Activated B cell treated with CpG ODN at 0.5 μM for 24 hours (primary cell): ENCODE measurements at places on chromosomes 2 and 18.

DNA sequence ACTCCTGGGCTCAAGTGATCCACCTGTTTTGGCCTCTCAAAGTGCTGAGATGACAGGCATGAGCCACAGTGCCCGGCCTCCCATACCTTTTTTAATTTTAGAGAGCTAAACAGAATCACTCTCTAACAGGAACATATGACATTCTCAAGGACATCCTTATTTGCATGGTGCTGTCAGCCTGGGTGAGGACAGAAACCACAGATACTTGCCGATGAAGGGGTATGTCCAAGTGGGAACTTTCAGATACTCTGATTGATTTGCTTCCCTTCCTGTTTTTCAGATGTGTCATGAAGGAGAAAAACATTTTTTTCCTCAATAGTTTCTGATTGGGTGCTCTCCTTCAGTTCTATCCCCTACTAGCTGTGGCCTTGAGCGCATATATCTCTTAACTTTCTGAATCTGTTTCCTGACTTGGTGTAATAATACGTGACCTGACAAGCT is 49.6 kb downstream of the MYO3B start:
- DNase-seq = no peak

- no peak for DNase-seq
These were observed 87.3 kb downstream of the MAPK4 start for GRCh38 chr18:50647237-50647636.

- DNase-seq = no peak
These were observed 1125.0 kb upstream of the CELF4 start for GRCh38 chr18:38690626-38691025.

GRCh38 chr2:167987558-167987957 is 259.8 kb downstream of the STK39 start:
- no peak for DNase-seq

DNA sequence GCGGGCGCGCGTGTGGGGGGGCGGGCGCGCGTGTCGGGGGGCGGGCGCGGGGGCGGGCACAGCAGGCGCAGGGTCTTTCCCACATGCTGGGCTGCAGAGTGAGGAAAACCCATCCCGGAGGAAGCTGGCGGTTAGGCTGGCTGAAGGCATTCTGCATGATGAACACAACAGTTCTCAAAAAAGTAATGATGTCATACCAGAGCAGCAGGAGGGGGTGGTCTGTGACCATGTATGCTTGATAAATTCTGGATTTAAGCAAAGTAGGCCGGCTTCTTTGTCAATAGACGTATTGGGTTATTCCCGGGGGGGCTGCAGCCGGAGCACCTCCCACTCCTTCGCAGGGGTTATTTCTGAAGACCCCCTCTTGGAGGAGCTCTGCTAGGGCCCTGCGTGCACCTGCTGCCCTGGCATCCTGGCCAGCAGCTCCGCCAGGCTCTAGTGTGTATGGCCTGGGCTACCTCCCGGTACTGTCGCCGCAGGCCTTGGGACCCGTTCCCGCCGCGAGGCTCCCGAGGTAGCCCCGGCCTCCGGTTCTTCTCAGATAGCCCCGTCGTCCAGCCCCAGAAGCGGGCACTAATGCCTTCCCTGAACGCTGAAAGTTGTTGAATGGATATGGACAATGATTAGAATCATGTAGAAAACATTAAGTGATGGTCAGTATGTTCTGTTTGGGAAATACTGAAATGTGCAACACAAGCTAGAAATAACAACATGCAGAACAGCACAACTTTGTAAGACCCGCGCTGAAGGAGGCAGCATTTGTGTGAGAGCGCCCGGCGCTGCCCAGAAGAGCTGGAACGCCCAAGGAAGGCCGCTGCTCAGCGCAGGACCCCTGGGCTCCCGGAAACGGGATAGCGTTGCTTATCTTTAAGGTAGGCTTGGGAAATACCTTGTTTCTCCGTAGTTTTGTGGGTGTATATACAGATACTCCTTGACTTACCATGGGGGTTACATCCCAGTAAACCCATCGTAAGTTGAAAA is 101.4 kb upstream of the RAB6C start:
- no peak for DNase-seq

DNA sequence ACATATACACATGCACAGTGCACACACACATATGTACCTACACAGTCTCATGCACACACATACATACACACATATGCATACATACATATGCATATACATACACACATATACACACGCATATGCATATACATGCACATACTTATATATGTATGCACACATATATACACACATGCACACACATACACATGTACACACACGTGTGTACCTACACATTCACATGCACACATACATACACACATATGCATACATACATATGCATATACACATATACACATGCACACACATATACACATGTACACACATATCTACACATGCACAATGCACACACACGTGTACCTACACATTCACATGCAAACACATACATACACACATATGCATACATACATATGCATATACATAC is 100.3 kb upstream of the TWIST2 start:
- no peak for DNase-seq

DNA sequence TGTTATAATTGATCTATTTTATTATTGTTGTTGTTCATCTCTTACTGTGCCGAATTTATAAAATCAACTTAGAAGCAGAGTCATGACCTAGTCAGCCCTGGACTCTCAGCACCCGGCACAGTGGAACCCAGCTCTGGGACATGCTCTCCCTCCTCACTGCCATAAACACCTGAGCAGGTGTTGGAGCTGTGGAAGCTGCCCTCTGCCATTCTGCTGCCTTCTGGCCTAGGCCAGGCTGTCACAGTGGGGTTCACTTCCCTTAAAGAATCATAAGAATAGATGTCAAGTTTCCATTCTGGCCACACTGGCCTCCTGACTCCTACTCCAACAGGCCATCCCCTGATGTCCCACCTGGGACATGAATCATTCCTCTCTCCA is 192.2 kb downstream of the ZFP36L2 start:
- no peak for DNase-seq

DNA sequence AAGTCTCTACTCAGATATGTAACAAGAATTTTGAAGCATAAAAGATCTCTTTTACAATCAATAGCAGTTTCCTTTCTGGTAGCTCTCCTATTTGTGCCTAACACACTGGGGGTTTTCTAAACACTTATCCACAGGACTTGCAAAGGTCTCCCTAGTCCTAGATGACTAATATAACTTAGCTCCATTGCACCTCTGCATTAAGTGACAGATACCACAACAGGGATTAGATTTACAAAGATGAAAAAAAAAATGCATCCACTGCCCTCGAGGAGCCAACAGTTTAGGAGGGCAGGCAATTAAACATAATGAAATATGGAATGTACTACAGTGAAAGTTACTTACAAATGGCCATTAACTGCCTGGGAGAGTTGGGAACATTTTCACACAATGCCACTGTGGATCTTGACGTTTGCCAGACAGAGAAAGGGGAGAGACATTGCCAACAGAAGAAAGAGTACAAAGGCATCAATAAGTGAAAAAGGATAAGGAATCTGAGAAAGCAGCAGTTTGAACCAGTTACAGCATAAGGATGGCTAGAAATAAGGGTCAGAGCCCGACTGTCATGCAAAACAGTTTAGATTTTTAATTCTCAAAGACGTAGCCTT is 14.3 kb downstream of the PPP3R1 start:
- no peak for DNase-seq

DNA sequence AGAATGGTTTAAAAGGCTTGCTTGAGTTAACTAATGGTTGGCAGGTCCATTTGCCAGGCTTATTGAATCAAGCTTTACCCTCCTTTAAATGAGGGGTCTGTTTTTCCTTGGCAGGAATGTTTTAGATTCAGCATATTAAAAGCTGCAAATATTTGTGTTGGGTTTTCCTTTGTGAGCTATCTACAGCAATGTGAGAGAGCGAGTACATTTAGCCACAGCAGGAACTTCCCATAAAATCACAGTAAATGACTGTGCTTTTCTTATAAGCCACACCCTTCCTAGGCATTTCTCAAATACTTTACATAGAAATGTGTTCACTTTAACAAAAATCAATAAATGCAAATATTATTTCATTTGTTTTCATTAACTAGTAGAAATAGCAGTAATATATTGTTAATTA is 23.9 kb downstream of the CALCRL start:
- DNase-seq = no peak

DNA sequence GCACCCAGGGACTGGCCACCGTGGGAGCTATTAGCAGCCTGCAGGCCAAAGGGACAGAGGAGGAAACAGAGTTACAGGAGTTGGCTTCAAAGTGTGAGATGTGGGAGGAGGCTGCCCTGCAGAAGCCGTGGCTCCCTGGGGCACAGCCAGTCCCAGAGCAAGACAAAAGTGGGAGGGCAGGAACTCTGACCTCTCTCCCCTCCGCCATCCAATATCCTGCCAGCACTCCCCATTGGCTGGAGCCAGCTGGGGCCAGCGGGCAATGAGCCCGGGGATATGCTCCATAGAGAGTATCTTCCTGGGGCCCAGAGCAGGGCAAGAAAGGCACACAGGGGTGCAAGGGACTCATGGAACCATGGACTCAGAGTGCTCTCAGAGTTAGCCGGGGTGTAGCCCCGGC is 143.1 kb downstream of the INHBB start:
- no peak for DNase-seq

GRCh38 chr2:111149882-111150455 is 29.3 kb downstream of the BCL2L11 start:
- DNase-seq = no peak

DNA sequence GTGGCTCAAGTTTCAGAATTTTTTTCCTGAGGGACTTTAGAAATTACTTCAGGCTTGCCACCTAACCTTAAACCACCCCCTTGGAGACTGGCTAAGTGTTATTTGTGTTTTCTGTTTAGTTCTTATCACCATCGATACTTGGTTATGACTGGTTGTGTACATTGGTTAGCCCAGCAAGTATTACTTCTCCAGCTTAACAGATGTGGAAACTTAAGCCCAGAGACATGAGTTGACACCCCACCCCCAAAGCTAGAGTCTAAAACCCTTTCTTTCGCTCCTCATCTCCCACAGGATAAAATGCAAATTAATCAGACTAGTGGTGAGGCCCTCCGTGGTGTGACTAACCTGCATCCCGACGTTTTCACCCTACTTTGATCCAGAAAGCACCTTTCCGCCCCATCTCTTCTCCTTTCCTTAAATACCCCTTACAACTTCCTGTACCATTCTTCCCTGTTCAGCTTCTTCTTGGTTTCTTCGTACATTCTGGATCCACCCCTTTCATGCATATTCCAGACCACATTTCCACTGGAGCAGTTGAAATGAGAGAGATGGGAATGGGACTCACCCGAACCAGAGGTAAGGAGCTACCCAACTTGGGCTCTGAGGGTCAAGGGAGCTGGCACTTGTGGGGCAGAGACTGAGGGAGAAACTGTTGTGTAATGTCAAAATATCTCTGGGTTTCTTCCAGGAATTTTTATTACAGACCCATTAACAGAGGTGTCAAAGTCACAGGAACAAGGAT is 819 bp upstream of the MAP3K2 start:
- DNase-seq = no peak

GRCh38 chr18:69686861-69687260 is 260.8 kb downstream of the CD226 start:
- DNase-seq = no peak

DNA sequence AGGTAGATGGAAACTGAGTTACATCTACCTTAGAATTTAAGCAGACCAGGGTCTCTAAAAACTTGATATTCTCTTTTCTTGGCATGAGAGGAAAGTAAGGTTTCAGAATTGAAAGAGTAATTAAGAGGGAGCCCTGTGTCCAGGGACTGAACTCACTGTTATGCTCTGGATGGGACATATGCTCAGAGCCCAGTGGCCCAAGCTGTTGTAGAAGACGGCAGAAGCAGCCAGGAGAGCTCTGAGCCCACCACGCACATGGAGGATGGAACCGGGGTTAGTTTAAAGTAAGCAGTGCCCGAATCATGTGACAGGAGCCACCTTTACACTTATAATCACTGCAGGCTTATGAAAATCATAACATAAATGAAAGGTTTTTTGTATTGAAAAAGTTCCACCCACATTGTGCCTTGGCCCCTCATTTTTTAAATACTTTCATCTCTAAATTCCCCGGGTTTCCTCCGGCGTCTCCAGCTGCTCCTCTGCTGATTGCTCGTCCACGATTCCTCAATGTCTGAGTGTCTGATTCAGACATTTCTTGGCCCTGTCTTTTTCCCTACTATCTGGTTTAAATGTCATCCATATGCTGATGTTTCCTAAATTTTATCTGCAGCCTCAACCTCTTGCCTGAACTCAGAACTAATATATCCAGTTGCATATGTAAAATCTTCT is 36.1 kb upstream of the SPTBN1 start:
- no peak for DNase-seq

DNA sequence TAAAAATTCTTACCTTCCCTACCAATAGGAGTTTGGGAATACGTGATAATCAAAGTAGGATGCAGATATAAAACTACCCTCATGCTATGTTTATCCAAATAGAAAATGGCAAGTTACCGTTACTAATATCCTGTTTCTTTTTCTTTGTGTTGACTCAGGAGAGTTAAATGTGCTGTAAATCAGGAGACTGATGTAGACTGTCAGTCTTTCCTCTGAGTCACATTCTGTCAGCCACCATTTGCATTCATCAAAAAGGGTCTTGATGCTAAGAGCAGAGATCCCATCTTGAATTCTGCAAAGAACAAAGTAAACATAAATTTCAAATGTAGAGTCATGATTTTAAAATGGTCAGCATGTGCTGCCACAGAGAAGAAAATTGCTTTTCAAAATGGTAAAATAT is 712.8 kb downstream of the SOCS6 start:
- no peak for DNase-seq

DNA sequence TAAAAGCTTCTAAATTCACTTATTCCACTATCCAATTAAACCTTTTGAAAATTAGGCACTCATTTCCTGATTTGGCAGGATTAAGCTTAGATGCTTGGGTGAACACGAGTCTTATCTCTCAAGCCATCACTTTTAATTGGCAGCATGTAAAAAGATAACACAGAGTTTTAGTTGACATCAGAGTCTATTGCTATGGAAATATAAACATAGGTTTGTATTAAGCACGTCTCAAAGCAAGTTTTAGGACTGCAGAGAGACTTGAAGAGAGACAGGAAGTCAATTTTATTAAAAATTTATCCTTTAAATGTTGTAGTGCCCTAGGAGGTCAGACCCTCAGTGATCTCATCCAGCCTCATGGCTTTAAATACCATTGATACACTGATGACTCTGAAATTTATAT is 5.6 kb downstream of the RBKS start:
- no peak for DNase-seq
